A549 treated with RU486 at 1 μM for 4 hours (cell line): ENCODE measurements at places on chromosomes 16 and 17. TPM values are rescaled to one million over a fixed set of nuclear protein-coding genes. Genes with fewer than 3 reads are reported as not detected.

RAB11FIP4 gene
- 1.3 to 2.1 TPM (median 1.8 TPM) in 5 replicates for total RNA-seq

PSMC5 gene
- total RNA-seq, result 211 to 259 TPM (median 225 TPM) in 5 replicates

CHRNB1 gene
- total RNA-seq, result 5.7 to 8.0 TPM (median 7.2 TPM) in 5 replicates

MRPL38 gene
- total RNA-seq, result 95.6 to 147 TPM (median 115 TPM) in 5 replicates

MED13 gene
- 13.8 to 23.4 TPM (median 22.0 TPM) in 5 replicates for total RNA-seq

LITAFD gene
- total RNA-seq, result not detected in 5 replicates

AOC2 gene
- total RNA-seq, result 1.4 to 2.0 TPM (median 1.9 TPM) in 5 replicates

TEKT1 gene
- total RNA-seq, result 0.06 to 0.12 TPM in 2 of 5 replicates, not detected in the others

GABARAP gene
- total RNA-seq, result 678 to 759 TPM (median 700 TPM) in 5 replicates

SHISA9 gene
- 0.01 TPM in 1 of 5 replicates, not detected in the others for total RNA-seq

CHST4 gene
- total RNA-seq, result 0.05 to 0.08 TPM in 2 of 5 replicates, not detected in the others
